Thoracic aorta (tissue), 2 donors: ENCODE measurements at places on chromosomes 16 and 17.

- no peak for DNase-seq
Measured at GRCh38 chr17:39568702-39569101, 39.0 kb downstream of the NEUROD2 start.

- no peak for DNase-seq
Measured at GRCh38 chr16:674968-675883, at the start of gene RHBDL1. Gene RHBDL1 (plus strand): TSS chr16:675671. CDS start chr16:675791, 120 bp downstream.

DNA sequence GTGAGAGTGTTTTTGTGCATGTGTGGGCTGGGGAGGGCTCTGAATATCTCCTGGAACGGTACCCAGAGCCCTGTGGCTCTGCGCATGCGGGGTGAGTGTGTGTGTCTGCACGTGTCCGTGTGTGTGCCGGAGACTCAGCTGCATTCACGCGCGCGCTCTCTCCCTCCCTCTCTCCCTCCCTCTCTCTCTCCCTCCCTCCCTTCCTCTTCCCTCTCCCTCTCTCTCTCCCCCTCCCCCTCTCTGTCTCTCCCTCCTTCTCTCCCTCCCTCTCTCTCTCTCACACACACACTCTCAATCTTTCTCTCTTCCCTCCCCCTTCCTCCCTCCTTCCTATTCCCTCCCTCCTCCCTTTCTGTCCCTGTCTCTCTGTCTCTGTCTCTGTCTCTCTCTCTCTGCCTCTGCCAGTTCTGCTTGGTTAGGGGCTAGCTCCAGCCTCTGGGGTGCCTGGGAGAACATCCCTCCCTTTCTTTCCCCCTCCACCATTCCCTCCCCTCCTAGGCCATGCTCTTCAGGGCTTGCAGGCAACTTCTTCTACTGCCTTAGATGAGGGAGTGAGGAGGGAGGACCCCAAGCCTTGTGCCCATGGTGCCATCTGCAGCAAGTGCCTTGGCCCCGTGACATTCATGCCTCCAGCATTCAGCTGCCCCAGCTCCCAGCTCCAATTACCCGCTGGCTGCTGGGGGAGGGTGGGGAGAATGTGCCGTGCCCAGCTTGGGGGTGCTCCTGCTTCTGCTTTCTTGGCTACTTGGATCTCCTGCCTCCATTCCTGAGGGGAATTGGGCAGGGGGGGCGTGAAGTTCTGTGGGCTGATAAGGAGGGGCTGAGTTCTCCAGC is 6.4 kb downstream of the THRA start:
- DNase-seq: peak; percentile 86

GRCh38 chr16:386641-387156 is 4.9 kb upstream of the PGAP6 start:
- no peak for DNase-seq

DNA sequence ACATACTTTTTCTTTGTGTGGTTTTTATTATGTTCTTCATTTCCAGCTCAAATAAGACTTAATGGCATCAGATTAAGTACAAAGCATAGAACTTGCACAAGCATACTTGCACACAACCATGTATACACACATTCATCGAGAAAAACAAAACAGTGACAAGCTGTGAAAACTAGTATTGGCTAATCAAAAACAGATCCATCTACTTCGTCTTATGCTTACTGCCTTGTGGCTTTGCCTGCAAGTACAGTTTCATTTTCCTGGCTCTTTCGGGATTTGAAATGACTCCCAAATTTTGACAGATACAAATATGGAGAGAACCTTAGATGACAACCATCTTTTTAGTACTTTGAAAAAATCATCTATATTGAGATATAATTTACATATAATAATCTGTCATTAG is 338.3 kb downstream of the BCAS3 start:
- DNase-seq: no peak

DNA sequence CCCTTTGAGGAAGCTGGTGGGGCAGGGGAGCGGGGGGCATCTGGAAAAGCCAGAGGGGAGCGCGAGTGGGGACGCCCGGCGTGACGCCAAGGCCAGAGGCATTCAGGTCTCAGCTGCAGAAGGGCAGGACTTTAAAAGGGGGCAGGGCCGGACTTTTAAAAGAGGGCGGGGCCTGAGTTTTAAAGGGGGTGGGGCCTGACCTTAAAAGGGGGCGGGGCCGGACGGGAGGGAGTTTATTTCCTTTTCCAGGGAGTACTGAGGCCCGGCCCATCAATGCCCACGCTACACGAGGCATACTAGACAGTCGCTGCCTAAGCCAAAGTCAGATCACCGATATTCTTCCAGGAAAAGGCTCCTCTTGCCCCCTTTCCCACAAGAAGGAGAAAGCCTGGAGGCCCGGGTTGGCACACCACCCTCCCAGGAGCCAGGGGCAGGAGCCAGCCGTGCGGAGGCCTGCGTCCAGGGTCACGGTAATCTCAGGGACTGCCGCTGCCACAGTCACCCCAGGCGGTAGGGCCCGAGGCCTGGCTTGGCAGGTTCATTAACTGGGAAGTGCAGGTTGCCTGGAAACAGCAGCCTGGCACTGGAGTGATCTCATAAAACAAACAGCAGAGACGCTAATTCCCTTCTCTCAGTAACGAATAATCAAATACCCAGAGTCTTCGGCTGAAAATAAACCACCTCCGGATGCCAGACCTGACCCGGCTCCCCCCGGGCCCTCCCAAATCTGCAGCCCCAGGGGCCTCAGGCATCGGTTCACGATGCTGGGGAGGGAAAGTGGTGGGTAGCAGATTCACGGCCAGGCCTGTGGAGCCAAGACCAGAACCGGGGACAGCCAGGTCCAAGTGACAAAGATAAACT is 90.7 kb downstream of the TIMM22 start:
- peak; percentile 48 for DNase-seq

- no peak for DNase-seq
Measured at GRCh38 chr17:9928601-9929333, 23.7 kb upstream of the RCVRN start.

GRCh38 chr17:42819939-42820535 is 4.0 kb downstream of the BECN1 start:
- no peak for DNase-seq

- no peak for DNase-seq
Measured at GRCh38 chr17:17119533-17119932, 77.3 kb downstream of the MPRIP start.

- no peak for DNase-seq
Measured at GRCh38 chr17:4501295-4501949, 2.7 kb downstream of the SPNS2 start.

- no peak for DNase-seq
Measured at GRCh38 chr16:57077714-57078113, 14.7 kb upstream of the CPNE2 start.

GRCh38 chr17:20091174-20092029 is 82.2 kb downstream of the SPECC1 start:
- DNase-seq: peak; percentile 32

DNA sequence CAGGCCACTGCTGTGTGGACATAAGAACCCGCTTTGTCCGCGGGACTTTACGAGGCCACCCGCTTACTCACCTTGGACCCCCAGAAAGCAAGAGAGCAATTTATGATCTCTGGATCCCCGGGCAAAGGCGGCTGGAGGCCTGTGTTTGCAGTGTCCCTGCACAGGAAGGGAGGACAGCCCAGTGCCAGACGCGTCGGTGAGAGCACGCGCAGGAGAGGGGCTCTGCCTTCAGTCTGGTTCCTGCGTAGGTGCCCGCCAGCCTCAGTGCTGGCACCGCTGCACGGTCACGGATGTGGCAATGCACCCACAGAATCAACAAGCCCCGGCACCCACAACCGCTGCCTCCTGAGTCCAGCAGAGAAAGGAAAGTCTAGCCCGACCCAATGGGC is 248.4 kb downstream of the C16orf95 start:
- DNase-seq: no peak

- no peak for DNase-seq
Measured at GRCh38 chr16:12323007-12323758, 346.6 kb downstream of the SNX29 start.

DNA sequence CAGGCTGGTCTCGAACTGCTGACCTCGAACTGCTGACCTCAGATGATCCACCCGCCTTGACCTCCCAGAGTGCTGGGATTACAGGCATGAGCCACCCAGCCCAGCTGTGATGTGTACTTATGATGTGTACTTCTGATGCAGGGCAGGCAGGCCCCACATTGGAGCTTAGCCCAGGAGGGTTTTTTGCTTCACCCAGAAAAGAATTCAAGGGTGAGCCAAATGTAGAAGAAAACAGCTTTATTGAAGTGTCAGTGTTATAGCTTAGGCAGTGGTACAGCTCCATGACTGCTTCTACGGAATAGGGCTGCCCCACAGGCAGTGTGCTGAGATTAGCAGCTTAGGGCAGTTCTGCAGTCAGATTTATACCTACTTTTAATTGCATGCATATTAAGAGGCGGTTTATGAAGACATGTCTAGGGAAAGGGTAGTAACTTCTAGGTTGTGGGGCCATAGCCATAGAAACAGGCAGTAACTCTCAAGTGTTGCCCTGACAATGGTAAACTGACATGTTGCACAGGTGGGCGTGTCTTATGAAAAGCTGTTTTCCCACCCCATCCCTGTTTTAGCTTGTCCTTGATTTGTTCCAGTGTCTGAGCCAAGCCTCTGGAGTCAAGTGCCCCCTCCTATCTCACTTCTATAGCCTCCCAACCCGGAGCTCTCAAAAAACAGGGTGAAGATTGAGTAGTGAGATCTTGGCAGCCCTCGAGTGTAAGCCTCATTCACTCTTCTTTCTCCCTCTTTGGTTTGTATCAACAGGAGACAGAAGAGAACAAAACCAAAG is 24.1 kb upstream of the POLR3E start:
- no peak for DNase-seq

GRCh38 chr16:11241480-11242204 is 14.4 kb downstream of the SOCS1 start:
- DNase-seq: no peak

GRCh38 chr17:76726776-76727718 is at the start of gene METTL23:
Gene METTL23 (plus strand): TSS chr17:76726839. CDS start chr17:76729711, 2,872 bp downstream.
- no peak for DNase-seq

DNA sequence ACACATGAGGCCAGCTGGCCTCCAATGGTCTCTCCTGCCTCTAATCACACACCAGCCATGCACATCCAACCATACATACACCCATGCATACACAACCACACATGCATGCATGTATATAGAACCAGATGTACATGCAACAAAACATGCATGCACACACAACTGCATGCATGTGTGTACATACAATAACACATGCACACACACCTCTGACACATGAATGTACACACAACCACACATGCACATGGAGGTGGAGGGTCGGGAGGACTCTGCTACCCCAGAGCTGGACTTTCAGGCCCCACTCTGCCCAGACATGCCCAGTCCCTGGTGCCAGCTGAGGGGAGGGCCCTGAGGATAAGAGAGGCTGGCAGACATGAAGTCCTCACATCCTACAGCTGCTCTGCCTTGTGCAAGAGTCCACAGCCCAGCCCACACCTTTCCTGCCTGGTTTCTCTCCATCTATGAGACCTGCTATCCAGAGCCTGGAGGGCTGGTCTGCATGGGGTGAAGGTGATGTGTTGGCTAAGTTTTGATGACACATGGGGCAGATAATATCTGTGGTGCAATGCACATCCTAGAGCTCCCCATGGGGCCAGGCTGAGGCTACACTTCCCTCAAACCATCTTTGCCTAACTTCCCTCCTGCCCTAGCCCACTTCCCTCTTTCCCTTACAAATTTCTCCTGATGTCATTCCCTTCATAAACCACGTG is 50.9 kb upstream of the SDK2 start:
- no peak for DNase-seq

DNA sequence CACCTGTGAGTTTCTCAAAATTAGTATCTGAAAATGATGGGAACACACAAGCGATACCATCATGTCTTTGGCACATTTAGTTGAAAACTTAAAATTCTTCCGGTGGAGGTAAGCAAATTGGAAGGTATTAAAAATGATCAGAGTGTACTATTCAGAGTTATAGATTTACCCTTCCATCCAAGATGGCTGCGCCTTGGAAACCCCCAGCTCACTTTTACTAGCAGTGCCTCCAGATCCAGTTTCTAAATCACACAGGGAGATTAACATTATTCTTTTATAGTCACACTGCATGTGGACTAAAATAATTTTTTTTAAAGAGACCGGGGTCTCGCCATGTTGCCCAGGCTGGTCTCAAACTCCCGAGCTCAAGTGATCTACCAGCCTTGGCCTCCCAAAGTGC is 15.0 kb downstream of the PITPNC1 start:
- DNase-seq: no peak

GRCh38 chr16:2143878-2144485 is 4.4 kb upstream of the RAB26 start:
- DNase-seq: no peak

GRCh38 chr17:78675316-78675616 is 98.1 kb upstream of the DNAH17 start:
- DNase-seq: no peak

- no peak for DNase-seq
Measured at GRCh38 chr16:22868593-22869224, 54.7 kb downstream of the HS3ST2 start.
